Lower lobe of right lung (tissue), 2 donors: ENCODE measurements at places on chromosomes 7 and 10. TPM values are rescaled to one million over a fixed set of nuclear protein-coding genes. Genes with fewer than 3 reads are reported as not detected.

- H3K4me1 ChIP-seq, result peaks cover 51% of the 10 kb centered on the region
- H3K27me3 ChIP-seq, result no peaks in the 10 kb centered on the region
- no peaks in the 10 kb centered on the region for H3K36me3 ChIP-seq
- DNase-seq, result no peak
These were observed 752 bp downstream of the LRMDA start for GRCh38 chr10:75432176-75432575.

GRCh38 chr7:121953164-121953563 is 80.2 kb downstream of the PTPRZ1 start:
- H3K27me3 ChIP-seq, result no peaks in the 10 kb centered on the region
- no peaks in the 10 kb centered on the region for H3K4me1 ChIP-seq
- no peaks in the 10 kb centered on the region for H3K36me3 ChIP-seq
- no peak for DNase-seq
- H3K4me3 ChIP-seq, result no peak overlapping the region
- no peak overlapping the region for H3K27ac ChIP-seq

DNA sequence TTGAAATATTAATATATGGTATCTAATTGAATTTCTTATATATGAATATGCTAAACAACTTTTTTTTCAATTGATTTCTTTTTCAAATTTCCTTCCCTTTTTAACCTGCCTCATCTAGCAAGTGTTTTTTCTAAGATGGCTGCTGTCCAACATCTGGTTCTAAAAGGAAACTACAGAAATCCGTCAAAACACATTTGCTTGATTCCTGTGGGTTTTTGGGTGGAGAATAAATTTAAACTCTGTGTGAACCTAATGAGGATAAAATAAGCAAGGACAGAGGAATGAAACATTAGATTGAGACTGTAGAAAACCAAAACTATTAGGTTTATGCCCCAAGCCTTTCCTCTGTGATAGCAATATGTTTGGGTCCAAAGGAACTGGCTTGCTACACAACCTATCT is 75.5 kb upstream of the STARD3NL start:
- no peak for DNase-seq
- no peaks in the 10 kb centered on the region for H3K4me1 ChIP-seq
- H3K36me3 ChIP-seq, result no peaks in the 10 kb centered on the region
- H3K27ac ChIP-seq, result no peak overlapping the region

DNA sequence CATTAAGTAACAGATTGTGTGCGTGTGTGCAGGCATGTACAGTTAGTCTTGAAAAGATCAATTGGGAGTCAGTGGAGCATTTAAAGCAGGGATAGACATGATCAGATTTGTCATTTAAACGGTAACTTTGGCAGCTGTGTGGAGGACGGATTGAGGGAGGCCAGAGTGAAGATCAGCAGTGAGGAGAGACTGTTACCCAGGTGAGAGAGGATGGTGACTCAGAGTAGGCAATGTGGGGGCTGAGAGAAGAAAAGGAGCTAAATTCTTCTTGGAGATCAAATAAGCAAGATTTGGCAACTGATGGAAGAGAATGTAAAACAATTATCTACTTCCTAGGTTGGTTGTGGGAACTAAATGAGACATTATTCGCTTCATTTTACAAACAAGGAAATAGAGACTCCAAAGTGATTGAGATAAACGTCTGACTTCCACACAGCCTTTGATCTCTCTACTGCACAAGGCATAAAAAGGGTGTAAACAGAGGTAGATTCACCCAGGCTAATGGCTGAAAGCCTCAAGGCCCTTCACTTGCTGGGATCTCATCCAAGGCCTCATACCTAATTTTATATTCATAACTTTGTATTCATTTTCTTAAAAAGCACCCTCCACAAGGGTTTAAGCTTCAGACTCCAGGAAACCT is 665.1 kb upstream of the GALNT17 start:
- H3K36me3 ChIP-seq, result no peaks in the 10 kb centered on the region
- no peak overlapping the region for H3K27ac ChIP-seq
- no peak overlapping the region for H3K4me3 ChIP-seq
- DNase-seq, result no peak
- H3K27me3 ChIP-seq, result no peaks in the 10 kb centered on the region

The ZNF316 gene
- 43.2 TPM for total RNA-seq

The IFIT1B gene
- total RNA-seq, result not detected

The AKR1C4 gene
- not detected for total RNA-seq

The TPST1 gene
- 16.7 TPM for total RNA-seq
